ENCODE measurements at places on chromosomes 16 and 17. TPM values are rescaled to one million over a fixed set of nuclear protein-coding genes. Genes with fewer than 3 reads are reported as not detected.

GRCh38 chr16:1642148-1642547, 30.0 kb downstream of the CRAMP1 start:
- no peak for DNase-seq

- no peak for DNase-seq
Observed at GRCh38 chr16:88192601-88193000, 190.2 kb upstream of the ZNF469 start.

APPBP2 gene
- total RNA-seq, result 20.3 TPM

GRCh38 chr16:82639666-82640336, 13.0 kb downstream of the CDH13 start:
- DNase-seq, result peak; percentile 75

ABCA9 gene
- not detected for total RNA-seq

GRCh38 chr16:17106243-17106791, 364.4 kb downstream of the XYLT1 start:
- no peak for DNase-seq

KCTD19 gene
- total RNA-seq, result not detected

GRCh38 chr17:61635913-61636432, 45.0 kb upstream of the NACA2 start:
- DNase-seq, result peak; percentile 52

GRCh38 chr16:47392081-47392480, 68.8 kb downstream of the ITFG1 start:
- DNase-seq, result peak; percentile 69

DNA sequence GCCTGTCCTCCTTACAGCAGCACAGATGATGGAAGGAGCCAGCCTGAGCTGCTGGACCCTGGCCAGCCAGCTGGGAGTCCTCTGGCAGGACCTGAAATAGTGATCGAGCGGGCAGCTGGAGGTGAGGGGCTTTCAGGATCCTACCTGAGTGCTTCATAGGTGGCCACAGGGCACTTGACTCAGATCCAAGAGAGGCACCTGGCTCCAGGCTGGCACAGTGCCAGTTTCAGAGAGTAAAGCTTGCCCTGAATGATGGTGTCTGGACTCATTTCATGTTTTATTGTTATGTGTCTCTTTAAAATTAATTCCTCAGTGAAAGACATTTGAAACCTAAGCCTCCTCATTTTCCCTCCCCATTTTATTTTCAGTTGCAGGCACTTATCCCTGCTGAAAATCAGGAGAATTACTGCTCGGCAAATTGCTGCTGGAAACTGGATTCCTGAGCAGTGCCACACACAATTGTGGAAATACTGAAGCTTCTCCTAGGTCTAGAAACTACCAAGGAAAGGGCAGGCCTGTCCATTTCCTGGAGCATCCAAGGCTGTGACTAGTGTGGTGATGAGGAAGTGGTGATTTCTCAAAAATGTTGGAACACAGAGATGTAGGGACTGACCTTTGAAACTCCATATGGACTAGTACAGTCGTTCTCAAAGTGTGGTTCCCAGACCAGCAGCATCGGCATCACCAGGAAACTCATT, 16.1 kb upstream of the ADAMTS18 start:
- no peak for DNase-seq

DNA sequence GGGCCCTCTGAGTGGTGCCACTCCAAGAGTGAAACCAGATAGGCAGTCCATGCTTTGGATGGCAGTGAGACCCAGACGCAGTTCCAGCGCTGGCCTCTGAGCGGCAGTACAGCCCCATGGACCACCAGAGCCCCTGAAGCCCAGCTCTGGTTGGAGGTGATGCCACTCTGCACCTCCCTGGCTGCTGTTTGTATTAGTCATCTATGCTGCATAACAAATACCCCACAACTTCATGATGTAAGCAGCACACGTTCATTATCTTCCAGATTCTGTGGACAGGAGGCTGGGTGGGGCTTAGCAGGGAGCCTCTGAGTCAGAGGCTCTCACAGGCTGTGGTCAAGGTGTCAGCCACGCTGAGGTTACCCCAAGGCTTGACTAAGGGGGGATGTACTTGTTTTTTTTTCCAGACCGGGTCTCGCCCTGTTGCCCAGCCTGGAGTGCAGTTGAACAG, 5.1 kb upstream of the NME4 start:
- peak; percentile 64 for DNase-seq

- no peak for DNase-seq
Observed at GRCh38 chr17:73652886-73653480, 8.7 kb upstream of the SDK2 start.

Data from RPMI7951 (cell line).